ENCODE measurements at places on chromosomes 4 and X. TPM values are rescaled to one million over a fixed set of nuclear protein-coding genes. Genes with fewer than 3 reads are reported as not detected.

Gene ANKRD50
- 58.8 TPM for total RNA-seq

DNA sequence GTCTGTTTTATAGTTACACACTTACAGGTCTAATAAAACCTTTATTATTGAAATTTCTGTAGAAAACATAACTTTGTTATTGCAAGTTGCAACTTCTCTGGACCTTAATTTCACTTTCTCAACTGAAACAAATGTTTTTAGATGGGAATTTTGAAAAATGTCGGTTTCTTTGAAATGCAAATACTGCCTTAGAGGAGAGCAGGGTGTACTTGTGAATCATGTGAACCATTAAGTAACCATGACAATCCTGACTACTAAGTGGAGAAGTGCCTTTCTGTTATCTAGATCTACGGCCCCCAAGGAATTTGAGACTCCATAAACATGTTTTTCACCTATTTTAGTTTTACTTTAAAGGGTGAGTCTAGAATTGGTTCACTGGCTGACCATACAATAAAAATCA, 8.5 kb upstream of the ARMCX2 start:
- no peak for DNase-seq

Gene PAGE2
- not detected for total RNA-seq

DNA sequence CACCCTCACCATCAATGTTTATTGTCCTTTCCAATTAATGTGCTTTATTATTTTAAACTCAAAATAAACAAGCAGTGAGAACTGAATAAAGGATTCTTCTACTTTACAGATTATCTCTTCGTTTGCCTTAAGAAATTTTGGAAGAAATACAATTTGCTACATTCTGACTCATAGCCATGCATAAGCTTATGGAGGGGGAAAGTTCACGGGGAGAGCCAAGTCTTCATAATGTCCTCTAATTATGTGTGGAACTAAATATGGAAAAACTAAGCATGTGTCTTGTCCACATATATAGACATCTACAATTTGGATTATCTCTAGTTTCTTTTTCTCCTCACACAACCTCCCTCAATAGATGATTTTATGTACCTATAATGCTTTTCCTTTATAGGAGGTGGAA, 17.5 kb downstream of the CXCL13 start:
- DNase-seq: no peak

GRCh38 chr4:170009291-170009690, 16.9 kb downstream of the MFAP3L start:
- no peak for DNase-seq

DNA sequence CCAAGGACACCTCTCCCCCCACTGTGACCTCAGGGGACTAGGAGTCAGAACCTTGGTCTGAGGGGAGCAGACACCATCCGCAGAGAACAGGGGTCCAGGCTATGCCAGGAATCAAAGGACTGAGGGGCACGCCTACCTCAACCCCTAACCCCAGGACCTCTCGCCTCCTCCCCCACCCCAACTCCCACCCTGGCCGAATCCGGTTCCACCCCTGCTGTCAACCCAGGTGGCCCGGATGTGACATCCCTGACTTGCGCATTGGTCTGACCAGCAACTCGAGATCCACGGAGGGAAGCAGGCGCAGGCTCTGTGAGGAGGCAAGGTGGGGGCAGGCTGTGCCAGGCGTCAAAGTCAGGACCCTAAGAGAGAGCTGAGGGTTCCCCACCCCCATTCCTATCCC, 468 bp upstream of the MAGEA4 start:
- no peak for DNase-seq

DNA sequence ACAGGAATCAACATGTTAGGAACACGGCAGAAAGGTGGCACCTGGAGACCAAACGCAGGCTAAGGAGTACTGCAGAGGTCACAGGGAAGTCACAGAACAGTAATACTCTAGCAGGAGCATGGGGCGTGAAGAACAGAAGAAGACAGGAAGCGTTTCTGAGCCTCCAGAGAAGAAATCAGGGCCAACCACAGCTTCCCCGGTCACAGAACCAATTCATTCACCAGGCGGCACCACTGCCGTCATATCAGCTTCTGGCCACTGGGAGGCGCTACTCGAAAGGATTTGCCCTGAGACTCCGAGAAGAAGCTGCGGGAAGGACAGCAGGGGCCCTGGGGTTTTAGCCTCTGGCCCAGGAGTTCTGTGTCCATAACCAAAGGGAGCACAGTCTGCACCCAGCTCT, 78.0 kb upstream of the DRD5 start:
- DNase-seq: no peak

DNA sequence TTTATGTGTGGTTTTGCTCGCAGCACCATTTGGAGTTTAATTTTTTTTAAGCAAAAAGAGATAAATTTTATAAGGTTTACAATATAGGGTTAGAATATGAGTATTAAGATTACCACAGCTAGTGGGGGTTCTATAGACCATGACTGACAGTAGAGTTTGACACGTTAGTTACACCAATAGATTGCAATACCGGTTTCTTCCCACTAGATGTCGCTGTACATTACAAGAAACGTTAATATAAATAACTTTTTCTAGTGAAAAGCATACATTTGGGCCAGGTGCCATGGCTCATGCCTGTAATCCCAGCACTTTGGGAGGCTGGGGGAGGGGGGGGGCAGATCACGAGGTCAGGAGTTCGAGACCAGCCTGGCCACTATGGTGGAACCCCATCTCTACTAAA, 433.6 kb downstream of the MAGEB5 start:
- DNase-seq: peak; percentile 22

Gene CFAP47
- total RNA-seq: not detected

Gene SLC2A9
- 1.1 TPM for total RNA-seq

DNA sequence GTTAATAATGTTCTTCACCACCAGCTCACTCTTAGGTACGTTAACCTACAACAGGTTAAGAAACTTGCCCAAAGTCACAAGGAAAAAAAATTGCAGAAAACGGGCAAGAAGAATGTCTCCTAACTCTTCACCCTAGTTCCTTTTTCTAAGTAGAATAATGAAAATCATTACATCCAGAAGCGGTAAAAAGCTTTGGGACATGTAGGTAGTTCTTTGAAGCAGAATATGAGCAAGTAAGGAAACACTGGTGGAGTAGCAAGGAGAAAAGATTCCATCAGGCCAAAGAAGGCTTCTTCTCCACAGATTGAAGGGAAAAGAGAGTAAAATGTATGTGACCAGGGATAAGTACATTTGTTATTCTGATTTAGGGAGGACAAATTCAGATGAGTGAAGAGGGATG, 4.1 kb downstream of the CAMK2D start:
- DNase-seq: no peak

GRCh38 chrX:54817220-54817820, 9.8 kb downstream of the MAGED2 start:
- DNase-seq: no peak

Gene FREM3
- 0.13 TPM for total RNA-seq

DNA sequence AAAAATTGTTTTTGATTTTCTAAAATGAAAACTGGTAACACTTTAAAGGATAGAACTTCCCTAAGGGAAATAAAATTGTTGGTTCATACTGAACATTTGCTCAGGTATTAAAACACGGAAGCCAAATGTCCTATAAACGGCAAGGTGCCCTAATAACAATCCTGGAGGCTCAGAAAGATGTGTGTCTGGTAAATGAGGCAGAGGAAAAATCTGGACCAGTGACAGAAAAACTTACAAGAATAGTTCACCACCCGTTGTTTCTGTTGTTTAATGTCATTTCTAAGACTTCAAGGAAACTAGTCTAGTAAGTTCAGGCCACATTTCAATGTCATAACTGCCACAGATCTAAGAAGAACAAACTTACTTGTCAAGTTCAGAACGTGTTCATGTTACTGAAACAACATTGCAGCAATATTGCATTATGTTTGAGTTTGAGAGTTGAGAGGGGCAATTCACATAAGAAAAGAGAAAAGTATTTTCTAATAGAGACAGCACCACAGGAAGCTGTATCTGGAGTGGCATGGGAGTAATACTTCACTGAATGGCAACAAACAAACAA, 476.6 kb downstream of the GRXCR1 start:
- no peak for DNase-seq

GRCh38 chr4:121943941-121944340, 7.9 kb downstream of the TRPC3 start:
- DNase-seq: no peak

GRCh38 chr4:3392321-3392720, 49.4 kb upstream of the HGFAC start:
- DNase-seq: no peak

DNA sequence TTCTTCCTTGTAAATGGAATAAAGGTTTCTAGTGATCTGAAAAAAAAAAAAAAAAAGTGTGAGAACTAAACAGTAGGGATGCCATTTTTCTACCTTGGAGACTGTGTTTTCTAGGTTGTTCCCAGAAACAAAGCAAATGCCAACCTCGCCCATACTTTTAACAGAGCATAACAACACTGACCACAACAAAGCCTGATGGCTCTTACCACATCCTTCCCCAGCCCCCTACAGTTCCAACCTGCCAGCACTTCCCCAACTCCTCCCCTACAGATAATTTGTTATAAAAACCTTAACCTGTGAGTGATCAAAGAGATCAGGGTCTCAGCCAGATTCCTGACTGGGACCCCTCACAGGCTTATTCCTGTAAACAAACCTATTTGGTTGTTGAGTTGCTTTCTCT, 940.0 kb downstream of the SH3BGRL start:
- no peak for DNase-seq

Data from dermis microvascular lymphatic vessel endothelial cell (primary cell).